ENCODE measurements at places on chromosomes 5 and 9.

DNA sequence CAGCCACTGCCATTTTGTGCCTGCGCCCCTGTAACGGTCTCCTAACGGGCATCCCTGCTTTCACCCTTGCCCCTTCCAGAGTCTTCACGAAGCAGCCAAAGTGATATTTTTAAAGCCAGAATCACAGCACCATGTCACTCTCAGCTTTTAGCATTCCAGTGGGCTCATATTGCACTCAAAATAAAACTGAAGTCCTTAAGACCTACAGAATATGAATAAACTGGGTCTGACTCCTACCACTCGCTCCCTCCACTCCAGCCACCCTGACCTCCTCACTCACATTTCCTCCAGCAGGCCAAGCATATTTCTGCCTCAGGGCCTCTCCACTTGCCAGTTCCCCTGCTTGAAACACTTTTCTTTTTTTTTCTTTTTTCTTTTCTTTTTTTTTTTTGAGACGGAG lies 2.4 kb upstream of the PDLIM7 start:
- no peak for DNase-seq

DNA sequence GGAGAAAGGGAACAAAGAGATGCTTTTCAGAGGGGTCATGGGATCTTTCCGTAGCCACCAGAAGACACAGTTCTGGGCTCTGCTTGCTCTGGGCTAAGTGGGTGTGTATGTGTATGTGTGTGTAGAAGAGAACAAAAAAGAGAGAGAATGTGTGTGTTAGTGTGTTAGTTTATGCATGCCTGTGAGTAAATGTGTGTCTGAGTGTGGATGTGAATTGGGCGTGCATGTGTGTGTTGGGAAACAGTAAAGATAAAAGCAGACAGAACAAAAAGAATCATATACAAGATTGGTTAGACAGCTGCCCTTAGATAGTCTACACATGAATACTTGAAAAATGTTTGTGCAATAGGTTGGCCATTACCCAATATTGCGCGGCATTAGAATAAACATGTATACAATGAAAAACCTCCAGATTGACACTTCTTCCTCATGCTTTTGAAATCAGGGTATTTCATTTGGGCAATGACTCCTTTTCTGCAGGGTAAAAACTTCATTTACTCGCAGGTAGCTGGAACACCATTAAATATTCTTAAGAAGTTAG lies 36.5 kb upstream of the HSPA9 start:
- DNase-seq, result no peak

- DNase-seq, result peak; percentile 26
Observed at GRCh38 chr9:99820685-99821395, 845 bp upstream of the NR4A3 start.

GRCh38 chr5:62886603-62887315 lies 308.1 kb downstream of the LRRC70 start:
- DNase-seq, result no peak

DNA sequence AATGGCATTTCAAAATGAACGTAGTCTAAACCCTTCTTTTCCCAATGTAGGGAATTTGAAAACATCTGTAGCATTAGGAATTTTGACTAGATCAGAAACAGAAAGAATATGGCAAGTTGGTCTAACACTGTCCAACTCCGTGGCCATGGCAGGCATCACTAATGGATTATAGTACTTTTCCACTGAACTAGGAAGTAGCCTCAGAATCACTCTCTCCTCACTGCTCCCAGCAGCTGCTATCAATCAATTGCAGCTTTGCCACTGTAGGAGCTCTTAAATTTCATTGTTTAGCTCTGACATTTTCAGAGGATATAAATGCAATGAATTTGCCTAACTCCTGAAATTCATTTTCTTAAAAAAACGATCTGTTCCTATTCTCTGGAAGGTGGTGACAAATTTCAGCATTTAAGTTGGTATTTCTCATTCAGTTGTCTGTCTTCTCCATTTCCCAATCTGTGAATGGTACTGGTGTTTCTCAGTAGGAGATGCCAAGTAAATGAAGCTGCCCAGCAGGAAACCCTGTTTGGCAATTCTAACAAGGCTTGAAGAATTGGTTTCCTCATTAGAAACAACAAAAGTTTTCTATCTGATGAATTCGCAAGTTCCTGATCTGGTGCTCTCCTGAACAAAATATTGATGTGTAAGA lies 64.7 kb downstream of the TLR4 start:
- no peak for DNase-seq

DNA sequence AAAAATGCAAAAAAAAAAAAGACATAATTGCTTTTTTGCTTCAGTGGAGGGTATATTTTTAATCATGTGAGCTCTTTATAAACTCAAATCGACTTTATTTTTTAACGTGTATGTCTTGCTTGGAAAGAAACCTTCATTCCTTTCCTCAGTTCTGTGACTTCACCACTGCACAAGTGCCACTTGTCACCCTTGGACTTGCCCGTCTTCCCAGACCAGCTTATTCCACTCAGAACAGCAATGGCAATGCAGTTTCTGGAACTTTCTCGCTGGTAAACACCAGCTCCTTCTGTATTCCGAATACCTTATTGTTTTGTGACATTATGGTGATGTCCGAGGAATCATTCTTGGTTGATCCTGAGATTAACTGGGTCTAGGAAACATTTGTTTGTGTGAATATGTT lies 440.5 kb upstream of the ADAMTS16 start:
- no peak for DNase-seq

DNA sequence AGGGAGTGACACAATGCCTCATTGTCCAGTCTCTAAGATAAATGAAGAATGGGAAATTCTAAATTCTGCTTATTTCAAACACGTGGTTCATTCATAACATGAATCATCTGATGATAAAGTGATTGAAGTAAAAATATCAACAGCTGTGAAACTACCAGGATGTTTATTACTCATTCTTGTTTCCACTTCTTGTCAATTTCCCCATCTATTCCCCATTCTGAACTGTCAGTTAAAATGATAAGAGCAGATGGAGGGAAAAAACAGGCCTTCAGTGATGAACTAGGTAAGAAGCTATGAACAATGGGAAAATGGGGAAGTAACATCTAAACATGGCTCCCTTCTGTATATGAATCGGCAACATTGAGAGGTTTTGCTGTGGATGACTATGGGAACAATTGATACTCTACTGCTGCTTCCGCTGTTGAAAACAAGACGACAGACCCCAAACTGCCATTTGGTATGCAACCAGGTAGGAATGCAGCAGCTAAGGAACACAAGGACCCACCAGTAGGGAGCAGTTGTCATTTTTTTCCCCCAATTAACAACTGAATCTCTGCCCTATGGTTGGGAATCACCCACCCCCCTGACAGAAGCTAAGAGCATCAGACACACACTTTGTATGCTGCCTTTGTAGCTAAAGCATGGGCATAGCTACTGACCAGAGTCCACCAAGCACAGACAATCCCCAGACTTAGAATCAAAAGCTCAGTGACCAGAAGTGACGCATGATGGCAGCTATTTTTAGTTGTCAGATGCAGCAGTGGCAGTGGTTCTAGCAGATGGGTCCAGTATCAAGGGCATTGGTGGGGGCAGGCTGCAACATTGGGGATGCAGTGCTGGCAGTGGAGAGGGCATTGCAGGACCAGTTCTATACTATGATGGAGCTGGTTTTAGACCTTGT lies 52.9 kb upstream of the ZNF366 start:
- no peak for DNase-seq

- DNase-seq, result no peak
Observed at GRCh38 chr5:127785098-127785927, 82.1 kb downstream of the CCDC192 start.

DNA sequence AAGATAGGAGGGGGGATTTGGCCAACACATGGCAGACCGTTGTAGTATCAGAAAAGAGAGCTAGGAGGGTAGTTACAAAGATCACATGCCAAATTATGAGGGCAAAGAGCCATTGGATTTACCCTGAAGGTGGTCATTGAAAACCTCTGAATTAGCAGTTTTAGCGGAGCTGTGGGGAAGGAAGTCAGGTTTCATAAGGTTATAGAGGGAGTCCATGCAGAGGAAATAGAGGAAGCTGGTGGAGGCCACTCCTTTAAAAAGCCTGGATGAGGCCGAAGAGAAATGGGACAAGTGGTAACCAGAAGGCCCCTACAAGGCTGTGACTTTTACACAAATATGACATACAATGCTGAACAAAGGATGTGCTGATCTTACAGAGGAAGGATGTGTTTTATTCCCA lies 13.2 kb downstream of the DOCK8 start:
- DNase-seq, result no peak

DNA sequence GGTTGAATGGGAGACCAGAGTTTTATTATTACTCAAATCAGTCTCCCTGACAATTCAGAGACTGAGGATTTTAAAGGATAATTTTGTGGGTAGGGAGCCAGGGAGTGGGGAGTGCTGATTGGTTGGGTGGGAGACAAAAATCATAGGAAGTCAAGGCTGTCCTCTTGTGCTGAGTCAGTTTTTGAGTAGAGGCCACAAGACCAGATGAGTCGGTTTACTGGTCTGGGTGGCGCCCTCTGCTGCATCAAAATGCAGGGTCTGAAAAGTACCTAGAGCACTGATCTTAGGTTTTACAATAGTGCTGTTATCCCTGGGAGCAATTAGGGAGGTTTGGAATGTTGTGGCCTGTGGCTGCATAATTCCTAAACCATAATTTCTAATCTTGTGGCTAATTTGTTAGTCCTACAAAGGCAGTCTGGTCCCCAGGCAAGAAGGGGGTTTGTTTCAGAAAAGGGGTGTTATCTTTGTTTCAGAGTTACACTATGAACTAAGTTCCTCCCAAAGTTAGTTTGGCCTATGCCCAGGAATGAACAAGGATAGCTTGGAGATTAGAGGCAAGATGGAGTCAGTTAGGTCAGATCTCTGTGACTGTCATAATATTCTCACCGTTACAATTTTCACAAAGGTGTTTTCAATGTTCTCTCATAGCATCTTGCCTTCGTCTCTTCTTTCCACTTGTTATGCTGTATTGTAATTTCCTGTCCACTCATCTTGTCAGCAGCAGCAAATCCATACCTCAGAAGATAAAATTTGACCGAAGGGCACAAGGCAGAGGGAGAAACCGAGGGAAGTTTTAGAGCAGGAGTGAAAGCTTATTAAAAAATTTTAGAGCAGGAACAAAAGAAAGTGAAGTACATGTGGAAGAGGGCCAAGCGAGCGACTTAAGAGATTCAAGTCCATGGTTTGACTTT lies 59.2 kb upstream of the CLINT1 start:
- no peak for DNase-seq

DNA sequence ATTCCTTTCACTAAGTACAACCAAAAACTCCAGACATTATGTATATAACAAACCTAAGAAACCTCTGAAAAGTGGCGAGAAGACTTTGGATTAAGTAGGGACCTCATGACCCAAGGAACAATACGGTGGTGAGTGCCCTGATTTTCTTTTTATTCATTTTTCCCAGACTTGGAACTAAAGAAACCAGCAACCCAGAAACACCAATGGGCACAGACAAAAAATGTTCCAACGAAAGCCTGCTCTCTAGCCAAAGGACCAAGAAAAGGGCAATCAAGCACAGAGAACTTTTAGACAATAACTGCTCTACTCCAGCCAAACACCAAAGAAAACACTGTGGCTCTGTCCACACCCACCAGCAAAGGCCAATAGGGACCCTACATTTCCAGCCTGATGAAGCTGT lies 66.2 kb upstream of the SSBP2 start:
- DNase-seq, result no peak

DNA sequence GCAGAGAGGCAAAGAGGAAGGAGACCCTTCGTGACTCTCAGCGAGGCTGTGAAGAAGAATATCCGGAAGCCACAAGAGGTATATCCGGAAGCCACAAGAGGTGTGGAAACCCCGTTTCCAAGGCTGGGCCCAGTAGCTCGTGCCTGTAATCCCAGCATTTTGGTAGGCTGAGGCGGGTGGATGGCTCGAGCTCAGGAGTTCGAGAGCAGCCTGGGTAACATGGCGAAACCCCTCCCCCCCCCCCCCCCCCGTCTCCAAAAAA lies 612 bp upstream of the BBLN start:
- no peak for DNase-seq

GRCh38 chr9:100577776-100578448 lies at the start of gene CAVIN4:
CAVIN4 (plus strand) TSS chr9:100578079; CDS start chr9:100578144, 65 bp downstream.
- DNase-seq, result no peak

DNA sequence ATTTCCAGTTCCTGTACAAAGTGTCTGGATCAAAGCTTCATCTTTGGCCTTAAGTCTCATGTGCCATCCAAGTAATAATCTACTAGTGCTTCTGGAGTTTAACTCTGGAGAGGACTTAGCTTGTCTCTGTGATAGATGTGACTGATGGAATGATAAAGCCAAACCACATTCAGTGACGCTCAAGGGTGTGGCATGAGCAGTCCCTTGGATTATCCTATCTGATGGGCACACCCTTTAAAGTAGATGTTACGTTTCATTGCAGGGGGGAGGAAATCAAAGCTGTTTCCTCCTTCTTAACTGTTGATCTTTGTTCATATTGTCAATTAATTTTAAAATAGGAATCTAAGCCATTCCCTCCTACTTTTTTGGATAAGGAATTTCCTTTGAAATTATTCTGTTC lies 8.5 kb upstream of the EGFLAM start:
- no peak for DNase-seq

- DNase-seq, result no peak
Observed at GRCh38 chr9:34087370-34087769, 38.7 kb upstream of the UBAP2 start.

DNA sequence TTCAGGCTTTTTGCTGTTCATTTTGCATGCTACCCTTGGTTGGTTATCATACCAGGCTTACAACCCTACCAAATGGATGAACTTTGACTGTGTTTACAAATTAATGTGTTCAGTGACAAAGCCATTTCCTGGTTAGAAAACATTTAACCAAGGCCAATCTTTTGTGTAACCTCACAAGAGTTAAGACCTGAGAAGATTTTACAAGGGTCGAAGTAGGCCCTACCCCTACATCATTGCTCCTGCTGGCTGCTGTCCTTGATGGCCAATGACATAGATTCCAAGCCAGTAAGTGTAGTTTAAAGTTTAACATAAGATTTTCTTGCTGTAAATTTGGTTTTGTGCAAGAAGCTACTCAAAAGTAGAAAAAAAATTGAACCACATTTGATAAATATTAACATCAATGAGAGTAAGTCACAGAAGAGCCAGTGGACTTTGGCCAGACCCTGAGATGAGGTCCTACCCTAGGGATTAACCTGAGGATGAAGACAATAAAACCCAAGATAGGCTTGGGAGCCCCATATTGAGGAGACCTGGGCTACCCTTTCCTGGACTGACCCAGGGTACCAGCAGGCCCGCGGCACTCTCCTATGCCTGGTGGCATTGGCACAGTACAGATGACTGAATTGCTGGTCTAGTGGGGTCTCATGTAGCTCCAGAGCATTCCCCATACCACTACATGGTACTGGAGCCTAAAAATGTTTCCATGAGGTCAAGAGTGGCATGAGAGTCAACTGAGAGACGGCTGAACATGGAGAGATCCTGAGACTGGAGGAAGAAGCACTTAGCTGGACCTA lies 8.3 kb downstream of the C1QTNF3 start:
- DNase-seq, result no peak

- DNase-seq, result no peak
Observed at GRCh38 chr5:78773655-78774054, 125.1 kb upstream of the LHFPL2 start.

DNA sequence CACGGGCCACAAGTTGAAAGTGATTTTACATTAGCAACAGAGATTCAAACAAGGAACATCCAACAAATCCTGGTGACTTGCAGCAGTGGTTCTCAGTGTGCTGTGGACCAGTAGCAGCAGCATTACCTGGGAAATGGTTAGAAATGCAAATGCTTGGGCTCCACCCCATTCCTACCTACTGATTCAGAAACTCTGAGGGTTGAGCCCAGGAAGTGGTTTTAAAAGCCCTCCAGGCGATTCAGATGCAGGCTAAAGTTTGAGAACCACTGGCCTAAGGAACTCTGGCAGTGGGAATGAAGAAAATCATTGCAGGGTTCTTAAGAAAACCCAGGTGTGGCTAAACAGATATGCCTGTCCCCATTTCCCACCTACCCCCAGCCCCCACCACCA lies 398.8 kb downstream of the ENC1 start:
- no peak for DNase-seq

All from NCI-H187 (cell line).